ENCODE measurements at places on chromosomes 13 and 19.

- DNase-seq = no peak
Measured at GRCh38 chr19:28242317-28242927, 970.5 kb downstream of the UQCRFS1 start.

DNA sequence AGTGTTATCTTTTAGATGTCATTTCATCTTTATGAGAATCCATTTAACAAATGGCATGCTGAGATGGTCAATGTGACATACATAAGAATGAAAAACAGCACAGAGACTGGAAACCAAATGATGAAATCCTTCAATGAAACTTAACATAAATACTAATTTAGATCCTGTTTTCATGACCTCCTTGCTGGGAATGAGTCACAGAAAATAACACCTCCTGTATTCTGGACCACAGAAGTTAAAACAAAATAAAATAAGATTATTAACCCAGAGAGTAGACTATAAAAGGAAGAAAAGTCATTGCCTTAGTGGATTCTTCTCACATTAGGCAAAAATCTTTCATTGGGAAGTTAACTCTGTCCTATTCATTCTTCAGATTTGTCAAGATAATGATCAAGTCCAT, 1.6 kb downstream of the DIAPH3 start:
- DNase-seq = no peak

- DNase-seq = no peak
Measured at GRCh38 chr13:30145709-30146367, 161.5 kb downstream of the KATNAL1 start.

GRCh38 chr19:17846146-17846545, 1.6 kb downstream of the JAK3 start:
- DNase-seq = no peak

DNA sequence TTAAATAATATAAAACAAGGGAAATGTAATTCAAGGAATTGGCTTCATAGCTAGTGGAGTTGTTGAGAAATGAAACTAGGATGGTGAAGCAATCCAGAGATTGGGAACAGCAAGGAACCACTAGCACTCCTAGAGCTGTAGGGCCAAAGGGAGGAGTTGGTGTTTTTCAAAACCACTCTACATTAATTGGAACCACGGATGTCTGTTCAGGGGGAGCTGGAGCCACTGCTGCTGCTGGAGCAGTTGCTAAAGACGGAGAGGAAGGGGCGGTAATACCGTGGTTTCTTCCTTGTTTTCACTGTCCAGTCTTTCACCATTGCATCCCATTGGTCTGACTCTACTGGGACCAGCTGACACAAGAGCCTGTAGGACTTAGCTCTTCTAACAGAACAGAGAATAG, 8.5 kb downstream of the DNAJC15 start:
- DNase-seq = no peak

DNA sequence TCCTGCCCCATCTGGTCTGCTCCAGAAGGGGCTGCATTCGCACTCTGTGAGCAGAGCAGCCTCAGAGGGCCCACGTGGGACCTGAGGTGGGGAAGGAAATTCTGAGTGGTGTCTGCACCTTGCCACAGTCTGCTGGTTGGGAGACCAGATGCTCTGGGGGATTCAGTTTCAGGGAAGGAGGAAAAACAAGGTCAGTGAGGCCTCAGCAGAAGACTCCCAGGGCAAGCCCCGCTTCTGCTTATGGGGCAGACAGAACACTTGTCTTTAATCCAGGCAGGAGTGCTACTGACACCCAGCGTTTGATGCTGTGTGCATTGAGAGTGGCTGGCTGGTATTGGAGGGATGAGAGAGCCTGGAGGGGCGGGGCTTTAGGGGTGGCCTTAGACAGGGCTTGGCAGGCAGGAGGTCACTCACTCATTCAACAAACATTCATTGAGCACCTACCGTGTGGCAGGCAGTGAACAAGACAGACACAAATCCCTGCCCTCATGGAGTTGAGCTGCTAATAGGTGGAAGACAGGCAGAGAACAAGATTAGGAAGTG, 4.9 kb upstream of the CLEC17A start:
- DNase-seq = no peak

DNA sequence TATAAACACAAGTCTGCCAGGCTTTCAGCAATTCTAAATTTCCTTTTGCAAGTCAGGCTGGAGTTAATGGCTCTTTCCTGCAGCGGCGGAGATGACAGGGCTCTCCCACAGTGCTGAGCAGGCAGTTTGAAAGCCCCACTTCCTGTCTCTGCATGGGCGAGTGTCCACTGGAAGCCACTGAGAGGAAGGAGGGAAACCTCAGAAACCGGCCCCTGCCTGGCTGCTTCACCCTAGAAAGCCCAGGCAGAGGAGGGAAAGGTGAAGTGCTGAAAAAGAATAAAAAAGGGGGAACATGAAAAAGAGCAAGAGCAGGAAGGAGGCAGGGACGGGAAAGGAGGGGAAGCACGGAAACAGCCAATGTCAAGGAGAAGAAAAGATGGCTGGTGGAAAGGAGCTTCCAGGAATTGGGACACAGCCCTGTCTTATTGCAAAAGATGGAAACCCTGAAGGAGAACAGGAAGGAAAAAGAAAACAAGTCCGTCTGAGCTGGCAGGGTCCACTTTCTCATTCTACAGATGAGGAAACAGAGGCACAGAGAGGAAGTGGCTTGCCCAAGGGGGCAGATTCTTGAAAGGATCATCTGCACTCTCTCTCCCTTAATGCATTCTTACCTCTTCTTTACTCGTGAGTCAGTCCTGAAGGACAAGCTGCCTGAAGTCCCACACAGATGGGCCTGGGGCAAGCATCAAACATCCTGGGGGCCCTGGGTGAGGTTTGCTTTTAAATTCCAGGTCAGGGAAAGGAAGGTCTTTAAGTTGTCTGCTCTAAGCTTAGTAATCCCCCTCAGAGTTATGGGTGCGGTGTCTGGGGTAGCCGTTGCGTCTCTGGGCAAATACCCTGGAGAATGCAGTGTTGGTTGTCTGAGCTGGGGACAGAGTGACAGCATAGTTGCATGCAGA, 38.8 kb upstream of the ALOX5AP start:
- peak; percentile 77 for DNase-seq

- DNase-seq = peak; percentile 100
Measured at GRCh38 chr19:5686647-5687359, 3.3 kb upstream of the RPL36 start.

DNA sequence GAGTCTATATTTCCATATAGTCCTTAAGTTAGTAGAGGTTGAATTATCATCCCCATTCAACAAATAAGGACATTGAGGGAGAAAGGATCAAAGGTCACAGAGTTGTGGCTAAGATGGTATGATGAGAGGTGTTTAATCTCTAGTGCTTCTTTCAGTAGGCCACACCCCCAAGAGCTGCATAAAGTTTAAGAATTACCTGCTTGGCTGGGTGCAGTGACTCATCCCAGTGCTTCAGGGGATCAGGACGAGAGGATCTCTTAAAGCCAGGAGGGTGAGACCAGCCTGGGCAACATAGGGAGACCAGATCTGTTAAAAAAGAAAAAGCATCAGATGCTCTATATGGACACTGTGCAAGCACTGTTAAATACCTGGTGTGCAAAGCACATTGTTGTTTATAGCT, 560.0 kb upstream of the KLHL1 start:
- DNase-seq = no peak

DNA sequence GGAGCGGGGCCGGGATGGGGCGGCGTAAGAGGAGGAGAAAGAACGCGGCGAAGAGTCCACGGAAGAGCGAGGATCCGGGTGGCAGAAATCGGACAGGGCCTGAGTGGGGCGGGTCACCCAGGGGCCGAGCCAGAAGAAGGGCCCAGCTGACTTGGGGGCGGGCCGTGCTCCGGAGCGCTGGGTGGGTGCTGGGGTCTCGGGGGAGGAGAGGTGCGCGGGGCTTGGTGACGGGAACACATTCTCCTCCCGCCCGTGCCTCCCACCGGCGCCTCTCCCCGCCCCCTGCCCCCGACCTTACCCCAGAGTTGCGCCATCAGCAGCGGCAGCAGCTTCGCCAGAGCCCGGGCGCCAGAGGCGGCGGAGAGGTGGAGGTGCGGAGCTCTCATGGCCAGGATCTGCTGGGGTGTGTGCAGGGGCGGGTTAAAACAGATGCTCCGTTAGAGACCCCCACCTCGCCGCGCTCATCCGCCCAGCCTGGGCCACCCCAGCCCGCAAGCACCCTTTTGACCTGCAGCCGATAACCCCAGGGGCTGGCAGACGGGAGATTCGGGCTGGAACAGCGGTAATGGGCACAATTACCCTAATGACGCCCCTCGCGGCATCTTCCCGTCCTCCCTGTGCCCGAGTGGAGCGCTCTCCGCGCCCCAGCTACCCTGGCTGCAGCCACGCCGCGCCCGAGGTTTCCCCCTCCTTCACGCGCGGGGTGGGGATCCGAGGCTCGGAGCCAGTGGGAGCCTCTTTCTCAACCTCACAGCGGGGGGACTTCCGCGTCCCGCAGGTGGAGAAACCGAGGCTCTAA, 565 bp downstream of the KLK10 start:
- DNase-seq = no peak

DNA sequence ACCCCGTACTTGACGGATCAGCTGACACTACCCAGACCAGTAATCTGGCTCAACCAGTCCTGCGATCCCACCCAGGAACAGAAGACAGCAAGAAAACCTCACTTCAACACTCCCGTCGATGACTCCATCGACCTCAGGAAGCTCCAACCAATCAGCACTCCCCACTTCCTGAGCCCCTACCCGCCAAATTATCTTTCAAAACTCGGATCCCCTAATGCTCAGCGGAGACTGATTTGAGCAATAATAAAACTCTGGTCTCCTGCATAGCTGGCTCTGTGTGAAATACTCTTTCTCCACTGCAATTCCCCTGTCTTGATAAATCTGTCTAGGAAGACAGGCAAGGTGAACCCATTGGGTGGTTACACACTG, 1.2 kb downstream of the LSM4 start:
- DNase-seq = no peak

GRCh38 chr13:52405767-52406494, at the start of gene THSD1:
Gene THSD1 (minus strand): TSS chr13:52406172. CDS start chr13:52402600, 3,572 bp downstream.
- peak; percentile 89 for DNase-seq

DNA sequence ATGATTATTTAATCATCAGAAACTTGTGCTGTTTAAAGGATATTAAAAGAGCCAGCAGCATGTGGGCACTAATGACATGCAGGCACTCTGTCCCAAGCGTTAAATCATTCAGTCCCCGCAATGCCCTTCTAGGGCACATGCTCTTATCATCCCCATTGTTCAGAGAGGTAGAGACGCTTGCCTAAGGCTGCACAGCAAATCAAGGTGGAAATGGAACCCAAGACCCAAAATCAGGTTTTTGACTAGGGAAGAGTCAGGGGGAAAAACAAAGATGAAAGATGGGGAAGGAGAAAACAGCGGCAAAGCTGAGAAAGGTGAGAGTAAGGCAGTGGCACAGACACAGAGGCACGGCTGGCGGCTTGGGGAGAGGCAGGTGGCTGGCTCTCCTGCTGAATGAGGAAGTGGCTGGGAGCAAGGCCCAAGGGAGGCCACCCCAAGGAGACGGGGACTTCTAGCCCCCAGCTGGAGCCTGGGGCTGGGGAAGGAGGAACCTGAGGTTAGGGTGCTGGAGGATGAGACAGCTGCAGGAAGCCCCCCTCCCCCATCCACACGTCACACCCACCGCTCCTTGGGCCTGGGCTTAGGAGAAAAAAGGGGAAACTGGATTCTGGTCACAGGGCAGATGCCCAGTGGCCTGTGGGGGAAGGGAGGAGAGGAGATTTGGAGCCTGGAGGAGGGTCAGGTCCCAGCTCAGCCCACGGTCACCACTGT, 1.0 kb upstream of the TYROBP start:
- DNase-seq = peak; percentile 81

- no peak for DNase-seq
Measured at GRCh38 chr19:35779033-35779432, 3.7 kb downstream of the ARHGAP33 start.

DNA sequence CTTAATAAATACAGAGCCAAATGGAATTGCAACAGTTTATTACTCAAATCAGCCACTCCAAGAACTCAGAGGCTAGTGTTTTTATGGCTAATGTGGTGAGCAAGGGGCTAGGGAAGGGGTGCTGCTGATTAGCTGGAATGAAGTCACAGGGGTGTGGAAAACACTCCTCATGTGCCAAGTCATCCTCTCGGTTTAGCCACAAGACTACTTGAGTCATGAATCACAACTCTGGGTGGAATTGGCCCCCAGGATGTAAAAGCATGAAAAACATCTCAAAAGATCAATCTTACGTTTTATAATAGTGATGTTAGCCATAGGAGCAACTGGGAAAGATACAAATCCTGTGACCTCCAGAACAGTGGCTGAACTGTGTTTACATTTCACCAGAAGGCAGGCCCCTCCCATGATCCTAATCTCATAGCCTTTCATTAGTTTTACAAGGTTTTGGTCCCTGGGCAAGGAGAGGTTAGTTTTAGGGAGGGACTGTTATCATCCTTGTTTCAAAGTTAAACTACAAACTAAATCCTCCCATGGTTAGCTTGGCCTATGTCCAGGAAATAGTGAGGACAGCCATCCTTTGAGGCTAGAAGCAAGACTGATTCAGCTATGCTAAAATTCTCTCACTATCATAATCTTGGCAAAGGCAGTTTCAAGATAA, 2020.1 kb upstream of the PCDH20 start:
- no peak for DNase-seq

- no peak for DNase-seq
Measured at GRCh38 chr19:19579533-19580361, 38.7 kb downstream of the PBX4 start.

DNA sequence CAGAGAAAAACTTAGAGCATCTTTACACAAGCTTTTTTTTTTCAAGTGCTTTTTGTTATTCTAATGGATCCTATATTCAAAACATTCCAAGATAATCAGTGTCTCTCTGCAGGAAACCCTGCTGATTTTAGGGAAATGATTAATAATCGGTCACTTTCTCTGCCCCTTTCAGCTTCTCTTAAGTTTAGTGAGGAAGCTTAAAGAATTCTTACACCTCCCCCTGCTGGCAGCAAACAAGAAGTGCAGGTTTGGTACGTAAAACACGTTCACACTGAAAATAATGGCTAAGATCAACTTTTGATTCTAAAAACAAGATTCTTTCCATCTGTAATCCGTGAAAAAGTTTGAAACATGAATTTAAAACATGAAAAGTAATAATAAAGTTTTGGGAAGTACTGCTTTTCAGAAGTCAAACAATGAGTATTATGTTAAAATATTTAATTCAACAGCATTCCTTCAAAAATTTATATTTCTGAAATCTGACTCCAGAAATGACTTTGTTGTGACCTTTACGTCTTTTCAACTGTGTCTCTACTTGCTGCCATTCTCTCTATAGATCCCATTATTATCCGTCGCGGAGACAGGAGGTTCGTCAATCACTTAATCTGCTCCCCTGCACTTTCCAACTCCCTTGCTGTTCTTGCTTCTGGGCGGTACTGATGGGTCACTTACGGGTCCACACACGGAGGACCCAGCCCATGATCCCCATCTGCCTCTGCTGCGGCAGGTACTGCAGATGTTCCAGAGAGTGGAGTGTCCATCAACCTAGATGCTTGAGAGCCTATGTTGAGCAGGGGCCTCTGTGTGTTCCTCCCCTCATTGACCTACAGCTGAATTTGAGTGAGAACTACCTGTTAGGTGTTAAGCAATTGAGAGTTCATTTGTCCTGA, 203.1 kb upstream of the EDNRB start:
- peak; percentile 43 for DNase-seq

DNA sequence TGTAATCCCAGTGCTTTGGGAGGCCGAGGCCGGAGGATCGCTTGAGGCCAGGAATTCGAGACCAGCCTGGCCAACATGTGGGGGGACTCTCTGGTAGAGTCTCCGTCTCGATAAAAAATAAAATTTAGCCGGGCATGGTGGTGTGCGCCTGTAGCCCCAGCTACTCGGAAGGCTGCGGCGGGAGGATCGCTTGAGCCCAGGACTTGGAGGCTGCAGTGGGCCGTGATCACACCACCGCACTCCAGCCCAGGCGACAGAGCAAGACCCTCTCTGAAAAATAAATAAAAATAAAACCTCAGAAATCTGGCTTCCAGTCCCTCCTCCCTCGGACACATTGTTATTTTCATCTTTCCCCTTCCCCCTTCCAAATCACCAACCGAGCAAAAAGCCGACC, 332 bp downstream of the IRGQ start:
- no peak for DNase-seq

All from heart left ventricle (tissue), 16 donors.